ENCODE measurements at places on chromosomes 13 and 19. TPM values are rescaled to one million over a fixed set of nuclear protein-coding genes. Genes with fewer than 3 reads are reported as not detected.

The ZNF57 gene
- total RNA-seq: 4.5 TPM

The TBXA2R gene
- total RNA-seq: 1.1 TPM

The IL4I1 gene
- total RNA-seq: 0.53 TPM

The ANGPTL8 gene
- total RNA-seq: not detected

The CAPN12 gene
- 6.5 TPM for total RNA-seq

The LNX2 gene
- 4.7 TPM for total RNA-seq

The ZNF415 gene
- not detected for total RNA-seq

The VRK3 gene
- 38.9 TPM for total RNA-seq

The RNF225 gene
- 0.19 TPM for total RNA-seq

The SMIM44 gene
- not detected for total RNA-seq

The EFNB2 gene
- total RNA-seq: 4.2 TPM

The TNFSF11 gene
- total RNA-seq: not detected

The CYP4F3 gene
- total RNA-seq: 3.9 TPM

The SULT2A1 gene
- total RNA-seq: not detected

The IQCN gene
- 1.1 TPM for total RNA-seq

The LILRB2 gene
- 0.06 TPM for total RNA-seq

The CEACAM7 gene
- 0.10 TPM for total RNA-seq

The SMIM24 gene
- 0.89 TPM for total RNA-seq

The ZNF69 gene
- total RNA-seq: not detected

The TFDP1 gene
- total RNA-seq: 103 TPM
